Kidney glomerular epithelial cell (primary cell): ENCODE measurements at places on chromosomes 3 and 15.

- no peak for DNase-seq
Measured at GRCh38 chr15:27328608-27329007, 357.6 kb downstream of the GABRG3 start.

GRCh38 chr3:190387578-190388213, at the start of gene CLDN16:
Gene CLDN16 (plus strand): TSS chr3:190388163. CDS start chr3:190388330, 167 bp downstream.
- DNase-seq: peak; percentile 75

DNA sequence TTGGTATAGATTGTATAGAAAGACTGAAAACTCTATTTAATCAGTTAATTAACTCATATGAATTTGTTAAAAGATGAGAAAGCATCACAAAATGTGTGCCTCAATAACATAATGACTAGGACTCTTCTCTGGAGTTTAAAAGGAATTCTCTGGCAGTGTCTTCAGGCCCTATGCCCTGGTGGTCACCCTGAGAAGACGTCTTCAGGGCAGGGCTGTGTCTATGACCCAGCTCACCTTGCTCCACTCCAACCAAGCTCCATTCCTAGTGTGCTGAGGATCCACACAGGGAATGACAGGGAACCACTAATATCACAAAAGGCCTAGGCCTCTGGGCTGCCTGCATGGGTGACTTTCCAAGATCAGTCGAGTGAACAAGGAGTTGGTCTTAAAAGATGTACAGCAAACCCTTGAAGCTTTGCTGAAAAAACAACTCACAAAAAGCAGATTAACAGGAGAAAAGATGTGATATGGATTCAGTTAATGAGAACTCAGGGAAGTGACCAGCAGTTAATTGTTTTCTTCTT, 156.6 kb downstream of the SNRK start:
- no peak for DNase-seq

DNA sequence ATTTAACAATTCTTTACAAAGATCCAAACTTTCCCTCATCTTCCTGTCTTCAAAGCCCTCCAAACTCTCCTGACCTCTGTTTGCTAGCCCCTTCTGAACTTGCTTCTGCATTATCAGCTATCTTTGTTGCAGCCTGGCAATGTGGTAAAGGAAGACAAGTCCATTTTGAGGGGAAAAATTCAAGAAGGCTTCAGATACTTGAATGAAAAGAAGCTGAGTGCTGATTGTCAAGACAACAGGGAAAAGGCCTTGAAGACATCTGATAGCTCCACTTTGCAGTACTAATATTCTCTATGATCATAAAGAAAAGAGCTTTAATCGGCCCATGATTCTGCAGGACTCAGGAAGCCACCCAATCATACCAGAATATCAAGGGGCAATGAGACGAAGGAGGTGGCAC, 91.8 kb downstream of the LMLN start:
- DNase-seq: no peak

DNA sequence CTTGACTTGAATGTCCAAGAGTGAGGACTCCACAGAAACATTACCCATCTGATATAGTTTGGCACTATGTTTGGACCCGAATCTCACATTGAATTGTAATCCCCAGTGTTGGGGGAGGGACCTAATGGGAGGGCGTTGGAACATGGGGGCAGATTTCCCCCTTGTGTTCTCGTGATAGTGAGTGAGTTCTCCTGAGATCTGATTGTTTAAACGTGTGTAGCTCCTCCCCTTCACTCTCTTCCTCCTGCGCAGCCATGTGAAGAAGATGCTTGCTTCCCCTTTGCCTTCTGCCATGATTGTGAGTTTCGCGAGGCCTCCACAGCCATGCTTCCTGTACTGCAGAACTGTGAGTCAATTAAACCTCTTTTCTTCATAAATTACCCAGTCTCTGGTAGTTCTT, 273.9 kb upstream of the TBC1D5 start:
- DNase-seq: no peak

DNA sequence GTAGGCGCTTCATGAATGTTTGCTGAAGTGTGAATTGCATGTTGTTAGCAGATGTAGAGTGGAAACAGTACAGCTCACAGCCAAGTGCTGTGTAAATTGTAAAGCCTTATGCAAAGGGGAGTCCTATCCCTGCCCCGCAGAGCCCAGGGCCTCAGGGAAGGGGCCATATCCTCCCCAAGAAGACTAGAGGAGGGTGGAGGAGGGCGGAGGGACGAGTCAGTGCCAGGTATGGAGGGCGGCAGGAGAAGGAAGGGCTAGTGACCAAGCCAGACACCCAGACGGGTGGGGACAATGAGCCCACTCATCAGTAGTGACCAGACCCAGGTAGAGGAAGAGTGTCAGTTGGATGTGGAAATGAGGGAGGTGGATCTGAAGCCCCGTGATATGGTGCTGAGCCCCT, 45.2 kb downstream of the ZNF710 start:
- DNase-seq: no peak

GRCh38 chr15:70269991-70270751, 172.5 kb upstream of the TLE3 start:
- peak; percentile 42 for DNase-seq

DNA sequence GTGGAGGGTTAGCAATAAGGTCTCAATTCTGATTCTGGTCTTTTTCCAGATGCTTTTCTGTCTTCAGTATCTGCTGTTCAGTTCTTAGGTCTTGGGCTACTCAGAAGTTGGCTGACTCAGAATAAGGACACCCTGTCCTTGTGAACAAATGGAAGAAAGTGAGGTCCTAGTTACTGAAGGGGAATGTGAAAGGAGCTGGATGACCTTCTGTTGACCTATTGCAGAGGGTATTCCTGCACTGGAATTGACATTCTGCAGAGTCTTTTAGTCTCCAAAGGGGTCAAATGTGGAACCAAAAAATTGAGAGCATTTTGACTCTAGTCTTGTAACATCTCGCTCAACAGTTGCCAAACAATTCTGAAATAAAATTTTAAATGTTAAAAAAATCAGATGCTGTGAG, 63.0 kb downstream of the CCR1 start:
- DNase-seq: no peak

DNA sequence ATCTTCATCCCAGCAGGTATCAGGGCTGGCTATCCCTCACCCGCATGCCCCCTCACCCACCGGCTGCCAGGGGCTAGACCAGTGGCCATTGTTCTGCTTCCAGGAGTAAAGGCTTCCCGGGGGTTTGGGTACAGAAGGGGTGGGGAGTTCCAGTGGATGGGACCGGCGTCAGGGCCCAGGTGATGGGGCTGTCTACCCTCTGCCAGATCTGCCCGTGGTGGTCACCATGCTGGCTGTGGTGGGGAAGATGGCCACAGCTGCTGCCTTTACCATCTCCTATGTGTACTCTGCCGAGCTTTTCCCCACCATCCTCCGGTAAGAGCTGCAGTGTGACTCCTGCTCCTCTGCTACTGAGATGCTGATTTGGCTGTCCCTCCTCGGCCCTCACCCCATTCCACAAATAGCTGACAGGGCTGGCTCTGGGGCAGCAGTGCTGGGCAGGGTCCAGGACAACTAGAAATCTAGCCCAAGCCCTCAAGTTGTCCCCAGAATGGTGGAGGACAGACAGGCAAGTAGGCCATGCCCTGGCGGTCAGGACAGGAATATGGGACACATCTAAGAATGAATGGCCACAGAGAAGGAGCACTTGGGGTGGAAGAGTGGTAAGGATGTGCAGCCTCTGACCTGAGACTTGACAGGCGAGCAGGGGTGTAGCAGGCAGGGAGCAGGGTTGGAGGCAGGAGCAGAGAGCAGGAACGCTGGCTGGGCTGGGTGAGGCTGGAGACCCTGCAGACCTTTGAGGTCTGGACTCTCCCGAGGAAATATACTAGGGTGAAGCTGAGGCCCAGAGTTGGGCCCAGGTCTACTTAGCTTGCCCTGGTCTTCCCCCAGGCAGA, 5.8 kb upstream of the SLC22A14 start:
- DNase-seq: no peak

GRCh38 chr3:158456114-158456513, 114.9 kb upstream of the MLF1 start:
- DNase-seq: no peak

DNA sequence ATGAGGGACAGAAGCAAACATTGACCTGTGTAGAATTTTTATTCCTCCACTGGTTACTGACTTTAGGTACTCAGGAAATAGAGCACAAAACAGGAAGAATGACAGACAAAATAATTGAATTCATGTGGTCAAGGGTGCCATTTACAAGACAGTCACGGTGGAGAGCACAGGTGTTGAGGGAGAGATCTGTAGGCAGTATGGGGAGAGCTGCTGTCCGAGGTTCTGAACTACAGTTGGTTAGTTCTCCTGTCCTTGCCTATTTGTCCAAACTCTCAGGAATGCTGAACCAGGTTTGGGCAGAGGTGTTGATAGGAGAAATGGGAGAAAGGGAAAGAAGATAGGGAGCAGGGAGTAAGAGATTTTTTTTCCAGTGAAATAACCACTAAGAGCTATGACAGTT, 178.5 kb upstream of the ZBTB20 start:
- peak; percentile 32 for DNase-seq

DNA sequence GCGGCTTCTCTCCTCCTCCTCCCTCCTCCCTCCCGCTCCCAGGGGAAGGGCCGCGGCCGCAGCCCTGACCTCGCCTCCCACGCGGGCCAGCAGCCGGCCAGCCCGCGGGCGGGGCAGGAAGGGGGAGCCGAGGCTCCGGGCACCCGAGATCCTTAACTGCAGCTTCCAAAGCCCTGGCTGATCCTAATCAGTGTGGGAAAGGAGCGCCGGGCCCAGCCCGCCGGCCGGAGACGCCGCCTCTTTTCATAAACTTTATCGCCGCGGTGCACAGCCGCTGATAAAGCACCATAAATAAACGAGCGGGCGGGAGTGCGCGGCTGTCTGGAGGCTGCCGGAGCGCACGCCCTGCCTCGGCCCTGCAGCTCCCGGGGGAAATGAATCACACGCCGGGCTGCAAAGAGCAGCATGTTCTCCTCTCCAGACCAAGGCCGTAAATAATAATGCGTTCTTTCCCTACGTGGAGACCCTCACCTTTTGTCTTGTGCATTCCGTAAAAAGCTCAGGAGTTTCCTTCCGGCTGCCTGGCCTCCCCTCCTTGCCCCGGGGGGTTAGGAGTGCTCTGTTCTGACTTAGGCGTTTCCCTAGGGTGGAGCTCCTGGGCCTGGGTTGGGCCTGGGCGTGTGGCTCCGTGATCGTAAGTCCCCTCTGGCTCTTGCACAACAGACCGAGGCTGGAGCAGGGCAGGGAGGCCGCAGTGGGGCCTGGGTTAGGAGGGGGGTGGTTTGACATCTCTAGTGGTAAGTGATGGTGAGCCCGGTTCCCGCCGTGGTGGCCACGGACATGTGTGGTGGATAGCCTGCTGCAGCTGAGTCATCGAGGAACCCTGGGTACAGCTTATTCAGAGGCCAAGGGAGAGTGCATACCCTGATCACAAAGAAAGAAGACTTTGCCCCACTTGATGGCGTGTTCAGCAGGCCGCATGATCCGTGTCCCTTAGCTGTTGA, 132.6 kb upstream of the HES1 start:
- DNase-seq: peak; percentile 95

DNA sequence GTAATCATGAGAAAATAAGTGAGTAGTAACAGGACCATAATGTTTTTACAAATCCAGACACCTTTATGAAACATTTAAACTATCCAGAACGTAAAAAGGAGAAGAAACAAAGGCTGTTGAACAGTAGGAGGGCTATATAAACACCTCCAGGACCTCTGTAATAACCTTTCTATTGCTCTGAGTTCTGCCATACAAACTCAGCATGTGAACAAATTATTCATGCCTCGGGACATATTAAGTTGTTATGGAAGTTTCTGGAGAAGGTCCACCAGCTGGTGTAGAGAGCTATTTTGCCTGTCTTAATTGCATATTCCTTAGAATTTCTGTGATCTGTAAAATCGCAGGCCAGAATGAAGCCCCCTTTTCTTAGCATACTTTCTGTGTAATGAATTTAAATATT, 256.3 kb downstream of the UBE2E2 start:
- DNase-seq: no peak

- DNase-seq: no peak
Measured at GRCh38 chr3:123301331-123302184, 99.8 kb downstream of the SEC22A start.

DNA sequence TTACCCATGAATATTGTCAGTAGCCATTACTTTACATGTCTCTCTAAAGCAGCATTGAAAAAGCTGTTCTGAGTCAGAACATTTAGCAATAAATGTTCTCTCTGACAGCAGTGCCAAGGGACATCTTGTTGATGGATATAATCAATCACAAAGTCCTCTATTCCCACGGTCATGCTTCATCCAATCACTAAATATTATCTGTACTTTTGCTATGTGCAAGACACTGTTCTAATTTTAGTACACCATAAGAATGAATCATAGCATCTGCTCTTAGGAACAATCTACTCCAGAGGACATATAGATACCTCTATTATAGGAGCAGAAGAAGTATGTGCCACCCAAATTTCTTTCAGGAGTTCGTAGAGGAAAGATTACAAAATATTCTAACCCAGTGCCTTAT, 142.5 kb upstream of the MBNL1 start:
- no peak for DNase-seq

DNA sequence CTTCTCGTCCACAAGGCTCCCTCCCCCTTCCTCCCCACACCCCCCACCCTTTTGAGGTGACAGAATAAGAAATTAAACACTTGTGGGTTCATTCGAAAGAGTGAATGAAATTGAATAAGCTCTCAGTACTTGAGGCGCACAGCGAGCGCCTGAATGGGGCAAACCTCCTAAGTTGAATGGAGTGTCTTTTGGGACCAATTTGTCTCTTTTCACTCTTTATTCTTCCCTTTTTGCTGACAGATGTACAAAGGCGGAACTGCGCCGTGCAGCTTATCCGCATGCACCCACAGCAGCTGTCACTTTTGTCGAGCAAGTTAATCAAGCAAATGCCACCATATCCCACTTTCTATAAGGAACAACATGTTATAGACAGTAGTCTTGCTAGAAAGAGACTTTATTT, 47.9 kb upstream of the FEZF2 start:
- no peak for DNase-seq

DNA sequence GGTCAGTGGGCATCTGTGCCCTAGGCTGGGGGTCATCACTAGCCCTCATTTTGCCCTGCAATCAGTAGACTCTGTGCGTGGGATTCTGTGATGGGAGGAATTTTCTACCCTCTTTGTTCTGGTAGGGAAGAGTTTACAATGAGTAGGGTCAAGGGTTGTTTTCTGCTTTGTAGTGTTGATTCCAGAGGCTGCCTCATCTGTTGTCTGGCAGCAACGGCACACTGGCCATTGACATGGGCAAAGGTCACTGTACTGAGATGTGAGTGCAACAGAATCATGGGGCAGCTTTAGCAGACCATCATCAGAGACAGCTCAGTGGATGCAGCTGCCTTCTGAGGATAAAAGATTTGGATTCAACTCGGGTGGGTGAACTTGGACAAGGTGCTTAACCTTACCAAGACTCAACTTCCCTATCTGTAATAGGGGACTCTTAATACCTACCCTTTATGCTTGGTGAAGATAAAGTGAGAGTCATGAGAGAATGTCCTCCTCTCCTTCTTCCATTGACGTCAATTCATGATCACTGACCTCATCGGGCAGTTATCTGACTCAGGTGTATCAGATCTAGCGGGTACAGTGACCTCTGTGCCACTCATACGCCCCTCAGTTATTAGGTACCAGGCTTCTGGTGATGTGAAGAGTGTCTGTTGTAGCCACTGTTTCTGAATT, 127.5 kb downstream of the RPLP1 start:
- DNase-seq: no peak

DNA sequence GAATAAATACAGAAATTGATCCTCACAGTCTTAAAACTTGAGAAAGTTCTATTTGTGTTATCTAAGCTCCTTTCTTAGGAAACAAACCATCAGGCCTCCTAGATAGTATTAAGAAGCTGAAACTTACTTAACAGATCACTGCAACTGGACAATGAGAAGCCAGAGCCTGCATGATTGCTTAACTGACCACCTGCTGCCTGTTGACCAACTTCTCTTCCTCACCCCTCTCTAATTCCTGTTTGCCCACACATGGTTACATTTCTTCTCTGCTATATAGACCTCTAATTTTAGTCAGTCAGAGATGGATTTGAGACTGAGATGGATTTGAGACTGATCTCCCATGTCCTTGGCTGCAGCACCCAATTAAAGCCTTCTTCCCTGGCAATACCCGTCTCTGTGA, 13.5 kb downstream of the CCPG1 start:
- DNase-seq: no peak
